ENCODE measurements at places on chromosomes 3 and 15.
A peak's percentile ranks its signal among the peaks of the same experiment; 100 is the strongest.

DNA sequence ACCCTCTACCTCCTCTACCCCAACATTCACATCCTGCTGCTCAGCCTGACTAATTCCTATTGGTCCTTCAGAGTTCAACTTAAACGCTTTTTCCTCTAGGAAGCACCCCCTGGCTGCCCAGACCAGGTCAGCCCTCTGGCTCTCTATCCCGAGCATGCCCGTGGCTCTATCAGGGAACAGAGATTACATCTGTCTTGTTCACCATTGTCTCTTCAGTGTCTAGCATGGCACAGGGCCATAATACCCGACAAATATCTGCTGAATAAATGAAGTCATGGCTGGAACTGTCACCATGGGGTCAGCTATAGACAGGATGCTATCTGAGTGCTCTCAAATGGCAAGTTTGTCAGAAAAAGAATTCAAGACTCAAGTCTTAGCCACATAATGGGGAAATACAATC is 296.9 kb upstream of the CHRNA7 start:
- no peak for DNase-seq

GRCh38 chr3:149634573-149634972 is 23.3 kb downstream of the WWTR1 start:
- no peak for DNase-seq

DNA sequence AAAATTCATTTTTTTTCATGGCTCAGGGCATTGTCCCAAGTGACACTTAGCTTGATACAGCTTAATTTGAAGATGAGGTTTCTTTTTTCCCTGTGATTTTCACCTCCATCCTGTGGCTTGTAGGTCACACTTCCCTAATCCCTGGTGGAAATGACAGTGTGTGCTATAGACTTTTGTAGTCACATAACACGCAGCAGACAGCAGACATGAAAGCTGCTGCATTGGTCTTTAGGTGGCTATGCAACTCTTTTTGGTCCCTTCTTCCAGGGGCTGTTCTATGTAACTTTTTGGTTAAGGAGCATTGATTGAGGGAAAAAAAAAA is 38.8 kb downstream of the TRAK1 start:
- no peak for DNase-seq

- DNase-seq = peak; percentile 85
Measured at GRCh38 chr3:124770336-124771082, 40.3 kb downstream of the UMPS start.

DNA sequence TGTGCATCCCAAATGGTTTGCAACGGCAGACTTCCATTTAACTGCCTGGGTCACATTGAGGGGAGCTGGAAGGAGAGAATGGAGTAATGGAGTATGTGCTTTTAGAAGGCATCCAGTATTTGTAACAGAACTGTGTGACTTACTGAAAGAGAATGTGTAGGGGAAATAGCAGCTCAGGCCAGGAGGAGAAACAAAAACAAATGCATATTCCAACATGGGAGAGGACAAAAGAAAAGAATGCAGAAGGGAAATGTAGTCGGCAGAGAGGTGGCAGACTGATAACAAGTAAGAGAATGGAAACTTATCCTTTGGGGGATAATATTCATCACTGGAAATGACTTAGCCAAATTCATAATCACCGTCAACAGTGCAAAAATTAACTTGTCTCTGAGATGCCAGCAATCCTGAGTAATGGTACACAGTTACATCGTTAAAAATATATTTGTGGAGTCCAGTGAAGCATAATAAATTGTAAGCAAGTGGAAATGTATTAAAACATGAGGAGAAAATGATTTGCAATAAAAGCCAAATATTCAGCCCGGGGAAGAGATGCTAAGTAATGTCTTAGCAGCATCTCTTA is 294.9 kb upstream of the SGO1 start:
- DNase-seq = no peak

DNA sequence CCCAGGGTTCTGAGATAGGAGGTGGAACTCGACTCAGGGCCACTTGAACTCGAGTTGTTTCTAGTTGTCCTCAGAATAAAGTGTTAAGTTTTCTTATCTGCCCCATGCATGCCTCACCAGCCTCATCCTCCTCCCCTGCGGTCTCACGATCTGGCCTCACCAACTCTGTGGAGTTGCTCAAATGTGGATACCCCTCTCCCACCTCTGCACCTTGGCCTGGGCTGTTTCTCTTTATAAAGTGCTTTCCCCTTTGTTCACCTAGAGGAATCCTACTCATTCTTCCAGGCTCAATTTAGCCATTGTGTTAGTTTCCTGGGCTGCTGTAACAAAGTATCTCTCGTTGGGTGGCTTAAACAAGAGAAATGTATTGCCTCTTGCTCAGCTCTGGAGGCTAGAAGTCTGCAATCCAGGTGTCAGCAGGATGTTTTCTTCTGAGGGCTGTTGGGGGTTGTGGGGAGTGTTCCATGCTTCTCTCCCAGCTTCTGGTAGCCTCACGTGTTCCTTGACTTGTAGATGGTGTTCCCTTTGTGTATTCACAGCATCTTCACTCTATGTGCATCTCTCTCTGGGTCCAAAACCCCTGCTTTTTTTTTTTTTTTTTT is 100.7 kb downstream of the MEX3B start:
- DNase-seq = no peak

GRCh38 chr3:5181469-5182141 is 5.9 kb upstream of the EDEM1 start:
- DNase-seq = no peak

DNA sequence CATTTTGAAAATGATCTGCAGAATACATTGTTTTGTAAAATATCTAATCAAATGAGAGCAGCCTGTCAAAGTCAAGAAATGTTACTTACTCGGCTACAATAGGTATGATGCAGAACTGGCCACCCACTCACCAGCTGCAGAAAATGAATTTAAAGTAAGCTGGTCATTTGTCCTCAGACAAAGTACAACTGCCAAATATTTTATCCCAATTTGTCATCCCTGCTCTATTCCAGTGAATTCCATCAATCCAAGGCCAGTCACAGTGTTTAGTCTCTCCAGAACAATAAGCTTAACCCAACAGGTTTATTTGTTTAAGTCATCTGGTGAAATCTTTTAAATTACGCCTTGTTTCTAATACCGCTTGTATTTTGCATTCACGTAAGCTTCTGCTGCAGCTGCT is 46.6 kb upstream of the TCF12 start:
- no peak for DNase-seq

DNA sequence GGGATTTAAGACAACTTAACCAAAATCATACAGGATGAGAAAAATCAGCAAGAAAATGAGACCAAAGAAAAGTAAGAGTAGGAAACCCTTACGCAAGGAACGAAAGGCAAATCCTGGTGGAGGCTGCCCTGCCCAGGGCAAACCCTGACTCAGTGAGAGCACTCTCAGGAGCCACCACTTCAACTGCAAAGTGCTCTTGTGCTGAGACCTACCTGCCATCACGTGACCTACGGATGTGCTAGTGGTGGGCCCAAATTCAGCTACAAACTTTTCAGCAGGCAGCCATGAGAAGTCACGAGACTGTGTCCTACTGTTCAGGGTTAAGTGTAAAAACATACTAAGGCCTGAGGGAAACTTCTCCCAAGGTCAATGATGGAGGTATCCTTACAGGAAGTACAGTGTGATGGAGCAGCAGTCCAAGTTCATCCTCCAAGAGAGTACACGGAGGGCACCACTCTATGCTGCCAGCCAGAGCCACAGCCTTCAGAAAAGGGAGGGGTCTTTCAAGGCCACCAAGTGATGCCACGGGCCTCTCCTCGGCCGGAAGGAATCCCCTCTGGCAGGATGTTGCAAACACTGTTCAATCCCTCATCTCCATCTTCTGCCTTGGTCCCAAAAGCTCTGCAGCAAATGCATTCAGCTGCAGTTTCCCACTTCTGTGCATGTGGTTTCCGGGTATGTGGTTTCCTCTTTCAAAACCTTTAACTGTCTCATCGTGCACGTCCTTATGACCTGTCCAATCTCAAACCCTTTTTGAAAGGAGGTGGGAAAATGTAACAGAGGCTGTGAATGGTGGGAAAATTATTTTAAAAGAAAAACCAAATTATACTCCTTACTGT is 9.5 kb downstream of the CHSY1 start:
- no peak for DNase-seq

DNA sequence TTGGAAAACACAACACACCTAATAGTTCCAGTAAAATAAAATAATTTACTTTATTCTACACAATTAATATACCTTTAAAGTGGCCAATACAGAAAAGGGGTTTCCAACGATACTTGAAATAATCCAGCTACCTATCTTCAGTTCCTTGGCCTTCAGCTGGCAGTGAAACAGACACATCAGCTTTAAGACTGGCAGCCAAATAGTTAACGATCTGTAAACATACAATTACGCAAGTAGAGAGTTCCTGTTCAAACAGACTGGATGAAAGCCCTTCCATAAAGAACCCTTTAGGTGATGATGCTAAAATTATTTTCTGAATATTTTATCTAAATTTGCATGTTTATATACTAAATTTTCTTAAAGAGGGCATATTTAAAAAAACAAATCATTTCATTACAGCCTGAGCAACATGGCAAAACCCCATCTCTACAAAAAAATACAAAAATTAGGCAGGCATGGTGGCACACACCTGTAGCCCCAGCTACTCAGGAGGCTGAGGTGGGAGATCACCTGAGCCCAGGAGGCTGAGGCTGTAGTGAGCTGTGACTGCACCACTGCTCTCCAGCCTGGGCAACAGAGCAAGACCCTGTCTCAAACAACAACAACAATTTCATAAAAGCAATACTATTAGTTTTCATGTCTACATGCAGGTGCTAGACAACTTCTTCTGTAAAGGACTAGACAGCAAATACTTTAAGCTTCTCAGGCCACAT is 12.9 kb downstream of the DYNC1LI1 start:
- no peak for DNase-seq

DNA sequence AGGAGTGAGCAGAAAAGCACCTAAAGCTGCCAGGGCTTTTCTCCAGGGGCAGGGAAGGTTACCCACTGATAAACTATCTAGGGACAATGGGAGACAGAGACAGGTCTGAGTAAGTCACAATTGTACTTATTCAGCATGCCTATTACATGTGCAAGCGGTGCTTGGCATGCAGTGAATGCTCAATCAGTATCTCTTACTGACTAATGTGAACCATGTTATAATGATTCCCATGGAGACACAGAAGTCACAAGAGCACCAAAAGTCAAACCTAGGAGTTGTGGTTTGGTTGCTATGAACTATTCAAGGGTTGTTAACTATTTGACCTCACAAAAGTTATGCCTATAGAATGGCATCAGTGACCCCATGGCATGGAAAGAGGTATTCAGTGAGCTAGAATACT is 50.0 kb upstream of the RASGRP1 start:
- DNase-seq = no peak

GRCh38 chr15:97248376-97248775 is 712.1 kb upstream of the ARRDC4 start:
- DNase-seq = no peak

DNA sequence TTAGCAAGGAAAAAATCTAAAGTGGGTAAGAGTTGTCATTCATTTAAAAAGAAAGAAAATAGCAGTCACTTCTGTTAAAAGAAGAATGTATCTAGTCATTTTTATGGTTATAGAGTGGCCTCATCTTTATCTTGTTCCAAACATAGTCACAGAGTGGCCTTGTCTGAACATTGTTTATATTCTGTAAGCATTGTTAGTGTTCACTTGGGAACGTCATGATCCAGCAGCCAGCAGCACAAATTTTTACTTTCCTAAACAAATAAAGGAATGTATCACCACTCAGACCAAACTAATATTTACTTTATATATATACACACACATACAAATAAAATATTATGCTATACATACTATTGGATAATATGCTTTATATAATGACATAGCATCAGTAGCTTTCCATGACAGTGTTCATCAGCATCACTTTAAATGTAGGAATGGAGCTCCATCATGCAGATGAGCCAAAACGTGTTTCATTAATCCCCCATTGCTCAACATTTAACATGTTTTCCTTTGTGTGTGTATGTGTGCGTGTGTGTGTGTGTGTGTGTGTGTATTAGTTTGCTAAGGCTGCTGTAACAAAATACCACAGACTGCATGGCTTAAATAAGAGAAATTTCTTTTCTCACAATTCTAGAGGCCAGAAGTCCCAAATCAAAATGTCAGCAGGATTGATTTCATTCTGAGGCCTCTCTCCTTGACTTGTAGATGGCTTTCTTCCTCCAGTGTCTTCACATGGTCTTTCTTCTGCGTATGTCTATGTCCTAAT is 39.6 kb upstream of the GYG1 start:
- DNase-seq = no peak

DNA sequence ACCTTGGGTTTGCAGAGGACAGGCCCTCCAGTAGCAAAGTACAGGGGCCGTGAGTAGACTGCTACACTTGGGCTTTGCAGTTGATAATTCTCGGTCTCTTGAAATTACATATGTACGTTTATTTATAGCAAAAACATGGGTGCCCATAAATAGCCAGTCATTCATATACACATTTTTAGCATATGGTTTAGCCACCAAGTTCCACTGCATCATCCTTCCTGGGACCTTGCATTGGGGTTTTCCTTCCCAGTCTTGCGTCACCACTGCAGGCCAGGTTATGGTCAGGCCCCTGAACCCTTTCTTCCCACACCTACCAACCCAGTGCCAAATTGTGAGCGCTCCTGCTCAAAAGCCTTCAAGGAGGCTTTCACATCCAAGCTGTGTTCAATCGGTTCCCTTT is 12.7 kb downstream of the KLHL25 start:
- no peak for DNase-seq

Data from right cardiac atrium (tissue), 5 donors.